Central memory CD8-positive, alpha-beta T cell (primary cell): ENCODE measurements at places on chromosomes 7 and 10.

DNA sequence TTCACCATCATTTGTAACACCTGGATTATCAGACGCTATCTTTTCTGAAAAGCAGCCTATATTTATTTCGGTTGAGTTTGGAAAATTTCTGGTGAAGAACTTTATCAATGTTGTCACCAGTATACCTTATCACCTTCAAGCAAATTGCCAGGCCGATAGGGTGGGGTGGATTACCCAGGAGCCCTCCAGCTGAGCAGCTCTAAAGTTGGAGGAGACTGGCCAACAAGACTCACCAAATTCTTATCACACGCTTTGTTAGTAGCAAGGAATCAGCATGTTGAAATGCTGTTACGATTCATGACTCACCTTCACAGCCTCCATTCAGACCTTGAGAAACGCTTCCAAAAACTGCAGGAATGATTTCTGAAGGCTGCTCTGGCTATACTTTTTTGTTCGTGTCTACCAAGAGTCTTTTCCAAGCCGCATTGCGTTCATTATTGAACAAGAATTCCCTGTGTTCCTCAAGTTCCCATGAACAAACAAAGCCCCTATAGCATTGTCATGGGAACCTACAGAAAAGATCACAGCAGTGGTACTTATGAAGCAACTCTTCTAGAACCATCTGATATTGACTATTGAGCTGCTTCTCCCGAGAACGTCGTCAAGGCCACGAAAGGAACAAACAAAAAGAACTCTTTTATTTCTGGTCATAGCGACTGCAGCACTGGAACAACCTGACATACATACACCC is 291.4 kb downstream of the SFMBT2 start:
- H3K27ac ChIP-seq, result peak overlapping the region; percentile 96
- H3K4me3 ChIP-seq, result no peak overlapping the region
- H3K36me3 ChIP-seq, result peaks cover 6% of the 10 kb centered on the region

DNA sequence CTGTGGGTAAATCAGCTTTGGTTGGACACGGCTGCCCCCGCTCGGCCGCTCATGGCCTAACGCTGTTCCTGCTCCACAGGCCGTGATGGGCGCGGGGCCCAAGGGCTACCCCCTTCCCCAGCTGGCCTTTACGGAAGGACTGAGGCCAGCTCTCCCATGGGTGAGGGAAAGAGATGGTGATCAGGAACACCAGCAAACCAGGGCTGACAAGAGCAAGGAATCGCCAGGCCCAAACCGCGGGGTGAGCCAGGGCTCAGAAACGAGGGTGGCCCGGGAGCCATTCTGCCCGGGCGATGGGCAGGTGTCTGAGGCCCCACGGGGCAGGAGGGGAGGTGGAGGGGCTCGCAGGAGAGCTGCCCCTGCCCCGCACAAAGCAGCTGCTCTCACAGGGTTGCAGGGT is 26.6 kb downstream of the GPER1 start:
- H3K27ac ChIP-seq, result no peak overlapping the region
- H3K27me3 ChIP-seq, result no peaks in the 10 kb centered on the region
- H3K36me3 ChIP-seq, result no peaks in the 10 kb centered on the region
- H3K4me1 ChIP-seq, result no peaks in the 10 kb centered on the region
- no peak overlapping the region for H3K4me3 ChIP-seq

DNA sequence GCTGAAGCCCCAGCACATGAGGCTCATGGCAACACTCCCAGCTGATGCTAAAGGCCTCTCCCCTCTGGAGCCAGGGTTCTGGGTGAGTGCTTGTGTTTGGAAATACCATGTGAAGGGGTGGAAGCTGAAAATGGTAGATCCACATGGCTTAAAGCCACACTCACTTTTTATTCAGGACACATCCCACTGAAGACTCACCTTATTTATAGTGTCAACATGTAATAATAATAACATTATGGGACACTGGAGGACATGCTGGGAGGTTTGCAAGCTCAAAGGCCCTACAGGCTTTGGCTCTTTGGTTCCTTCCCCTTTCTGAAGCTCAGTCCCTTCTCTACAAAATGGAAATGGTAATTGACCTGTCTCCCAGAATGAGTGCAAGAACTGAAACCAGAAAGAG is 318.0 kb downstream of the GRID1 start:
- H3K27me3 ChIP-seq, result no peaks in the 10 kb centered on the region
- no peak overlapping the region for H3K27ac ChIP-seq
- H3K4me3 ChIP-seq, result no peak overlapping the region
- peaks cover 24% of the 10 kb centered on the region for H3K4me1 ChIP-seq
- H3K36me3 ChIP-seq, result no peaks in the 10 kb centered on the region

GRCh38 chr7:44282601-44283171 is 42.7 kb downstream of the CAMK2B start:
- no peak for DNase-seq
- H3K27me3 ChIP-seq, result no peaks in the 10 kb centered on the region
- no peak overlapping the region for H3K4me3 ChIP-seq
- H3K36me3 ChIP-seq, result peaks cover 2% of the 10 kb centered on the region
- no peaks in the 10 kb centered on the region for H3K4me1 ChIP-seq

- H3K27ac ChIP-seq, result no peak overlapping the region
- no peaks in the 10 kb centered on the region for H3K27me3 ChIP-seq
- no peak for DNase-seq
Observed at GRCh38 chr7:69878591-69878990, 280.3 kb downstream of the AUTS2 start.

DNA sequence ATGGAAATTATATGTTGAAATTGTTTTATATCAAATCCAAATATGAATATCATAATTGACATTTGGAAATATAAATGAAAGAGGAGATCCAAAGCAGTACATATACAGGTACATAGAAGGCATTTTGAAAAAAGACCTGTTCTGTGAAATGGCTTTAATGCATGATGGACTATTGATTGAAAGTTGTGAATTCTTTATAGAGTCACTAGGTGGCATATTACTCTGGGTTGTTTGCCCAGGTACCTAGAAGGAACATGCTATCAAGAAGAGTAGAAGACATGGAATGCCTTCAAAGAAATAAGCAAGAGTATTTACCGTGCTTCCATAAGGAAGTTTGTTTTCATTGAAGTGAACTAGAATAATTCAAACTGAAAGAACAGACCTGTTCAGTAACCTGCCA is 160.0 kb upstream of the ANK3 start:
- H3K4me3 ChIP-seq, result no peak overlapping the region
- H3K36me3 ChIP-seq, result no peaks in the 10 kb centered on the region
- no peak overlapping the region for H3K27ac ChIP-seq

DNA sequence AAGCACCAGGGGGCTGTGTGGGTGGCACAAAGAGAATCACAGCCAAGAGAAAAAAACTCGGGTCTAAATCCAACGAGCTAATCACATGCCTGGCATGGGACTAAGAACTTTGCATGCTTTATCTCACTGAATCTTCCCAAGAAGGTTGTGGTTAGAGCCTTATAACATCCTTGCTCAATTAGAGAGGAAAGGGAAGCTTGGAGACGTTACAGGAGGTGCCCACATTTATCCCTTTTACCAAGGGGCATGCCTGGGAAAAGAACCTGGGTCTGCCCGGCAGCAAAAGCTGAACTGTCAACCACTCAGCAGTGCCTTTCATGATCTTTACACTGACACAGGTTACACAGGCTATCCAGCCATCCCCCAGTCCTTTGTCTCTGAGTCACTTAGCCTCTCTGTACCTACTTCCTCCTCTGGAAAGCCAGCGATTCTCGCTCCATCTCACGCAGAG is 190.1 kb downstream of the PRPF18 start:
- peaks cover 40% of the 10 kb centered on the region for H3K27me3 ChIP-seq
- DNase-seq, result no peak
- no peaks in the 10 kb centered on the region for H3K4me1 ChIP-seq
- peaks cover 3% of the 10 kb centered on the region for H3K36me3 ChIP-seq
- H3K4me3 ChIP-seq, result no peak overlapping the region

DNA sequence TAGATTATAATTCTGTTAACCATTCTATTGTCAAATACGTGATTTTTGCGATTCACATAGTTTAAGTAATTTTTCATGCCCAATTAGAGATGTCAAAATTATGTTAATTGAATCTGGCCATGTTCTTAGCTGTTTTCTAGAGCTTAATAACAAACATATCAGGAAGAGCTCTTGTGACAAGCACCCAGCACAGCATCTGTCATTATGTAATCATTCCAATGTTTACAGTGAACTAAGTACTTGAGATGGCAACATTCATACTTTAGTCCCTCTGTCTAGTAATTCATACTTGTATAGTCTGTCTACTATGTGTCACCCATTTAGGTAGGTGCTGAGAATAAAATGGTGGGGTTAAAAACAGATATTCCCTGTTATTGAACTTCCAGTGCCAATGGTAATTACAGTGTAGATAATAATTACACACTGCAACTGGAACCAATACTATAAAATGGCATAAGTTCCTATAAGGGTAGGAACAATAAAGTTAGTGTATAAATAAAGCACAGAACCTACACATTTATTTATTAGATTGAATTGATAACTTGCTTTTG is 55.2 kb downstream of the ZEB1 start:
- H3K36me3 ChIP-seq, result peaks cover 3% of the 10 kb centered on the region
- H3K4me1 ChIP-seq, result peaks cover 36% of the 10 kb centered on the region
- no peak overlapping the region for H3K4me3 ChIP-seq
- no peak for DNase-seq
- H3K27me3 ChIP-seq, result no peaks in the 10 kb centered on the region

GRCh38 chr10:91589658-91590035 is 43.2 kb downstream of the PPP1R3C start:
- peaks cover 65% of the 10 kb centered on the region for H3K27me3 ChIP-seq
- DNase-seq, result no peak
- no peak overlapping the region for H3K27ac ChIP-seq
- no peaks in the 10 kb centered on the region for H3K4me1 ChIP-seq

GRCh38 chr7:96084881-96085553 is 236.9 kb downstream of the SLC25A13 start:
- peaks cover 32% of the 10 kb centered on the region for H3K27me3 ChIP-seq
- no peak overlapping the region for H3K27ac ChIP-seq
- no peak for DNase-seq
- H3K4me1 ChIP-seq, result no peaks in the 10 kb centered on the region
- H3K4me3 ChIP-seq, result no peak overlapping the region

DNA sequence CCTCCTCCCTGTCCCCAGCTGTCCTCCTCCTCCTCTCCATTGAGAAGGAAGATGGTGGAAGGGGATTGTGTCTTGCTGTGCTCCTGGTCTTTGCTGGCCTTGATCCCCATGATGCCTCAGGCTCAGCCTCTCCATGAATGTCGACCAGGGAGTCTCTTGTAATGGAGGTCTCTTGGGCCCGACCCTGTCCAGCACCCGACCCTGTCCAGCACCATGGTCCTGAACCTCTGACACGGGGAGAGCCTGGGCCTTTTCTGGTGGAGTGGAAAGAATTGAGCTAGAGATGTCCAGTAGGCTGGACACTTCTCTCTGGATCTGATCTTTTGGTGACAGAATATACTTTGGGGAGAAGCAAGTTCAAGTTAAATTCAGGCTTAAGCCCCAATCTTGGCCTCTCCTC is 42.3 kb upstream of the HMX3 start:
- no peaks in the 10 kb centered on the region for H3K36me3 ChIP-seq
- H3K27me3 ChIP-seq, result peaks cover 54% of the 10 kb centered on the region
- no peak for DNase-seq
- H3K4me1 ChIP-seq, result no peaks in the 10 kb centered on the region

DNA sequence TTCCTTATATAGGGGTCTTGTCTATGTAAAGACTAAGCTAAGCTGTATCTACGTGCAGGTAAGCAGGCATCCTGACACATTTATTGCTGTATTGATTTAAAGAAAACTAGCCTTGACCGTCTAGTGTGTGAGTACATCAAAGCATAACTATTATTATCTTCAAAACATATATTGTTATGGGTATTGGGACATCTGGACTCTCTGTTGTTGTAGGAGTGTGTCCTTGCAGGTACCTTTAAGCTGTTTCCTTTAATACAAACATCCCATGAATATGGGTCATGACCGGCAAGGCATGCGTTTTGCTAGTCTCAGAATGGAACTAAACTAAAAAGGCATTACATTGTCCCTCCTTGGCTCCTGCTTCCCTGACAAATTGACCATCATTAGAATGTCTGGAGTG is 35.1 kb upstream of the AKR1E2 start:
- no peak overlapping the region for H3K4me3 ChIP-seq
- no peaks in the 10 kb centered on the region for H3K36me3 ChIP-seq
- H3K27me3 ChIP-seq, result peaks cover 33% of the 10 kb centered on the region
- DNase-seq, result no peak

- H3K4me1 ChIP-seq, result peaks cover 5% of the 10 kb centered on the region
- no peak overlapping the region for H3K27ac ChIP-seq
- H3K4me3 ChIP-seq, result no peak overlapping the region
- no peaks in the 10 kb centered on the region for H3K27me3 ChIP-seq
- no peak for DNase-seq
Observed at GRCh38 chr7:129746857-129747529, 135.5 kb downstream of the NRF1 start.

- peak overlapping the region; percentile 86 for H3K27ac ChIP-seq
- DNase-seq, result no peak
- peak overlapping the region; percentile 54 for H3K4me3 ChIP-seq
- H3K36me3 ChIP-seq, result peaks cover 9% of the 10 kb centered on the region
- H3K27me3 ChIP-seq, result no peaks in the 10 kb centered on the region
Observed at GRCh38 chr7:26155531-26156375, 3.8 kb downstream of the NFE2L3 start.

- H3K27ac ChIP-seq, result peak overlapping the region; percentile 67
- peaks cover 74% of the 10 kb centered on the region for H3K36me3 ChIP-seq
- no peak for DNase-seq
- H3K27me3 ChIP-seq, result no peaks in the 10 kb centered on the region
Observed at GRCh38 chr7:87170828-87171227, 18.6 kb downstream of the DMTF1 start.

- H3K27ac ChIP-seq, result no peak overlapping the region
- H3K4me3 ChIP-seq, result no peak overlapping the region
- no peaks in the 10 kb centered on the region for H3K4me1 ChIP-seq
- no peak for DNase-seq
Observed at GRCh38 chr10:31070025-31070424, 38.4 kb upstream of the ZNF438 start.

GRCh38 chr7:106234425-106234824 is 50.4 kb downstream of the NAMPT start:
- no peak for DNase-seq
- H3K27ac ChIP-seq, result no peak overlapping the region
- no peaks in the 10 kb centered on the region for H3K4me1 ChIP-seq
- no peak overlapping the region for H3K4me3 ChIP-seq
- H3K36me3 ChIP-seq, result peaks cover 1% of the 10 kb centered on the region

- no peak for DNase-seq
- H3K4me3 ChIP-seq, result no peak overlapping the region
- no peaks in the 10 kb centered on the region for H3K36me3 ChIP-seq
- no peaks in the 10 kb centered on the region for H3K4me1 ChIP-seq
- no peak overlapping the region for H3K27ac ChIP-seq
Observed at GRCh38 chr7:51973939-51974338, 657.3 kb upstream of the COBL start.

DNA sequence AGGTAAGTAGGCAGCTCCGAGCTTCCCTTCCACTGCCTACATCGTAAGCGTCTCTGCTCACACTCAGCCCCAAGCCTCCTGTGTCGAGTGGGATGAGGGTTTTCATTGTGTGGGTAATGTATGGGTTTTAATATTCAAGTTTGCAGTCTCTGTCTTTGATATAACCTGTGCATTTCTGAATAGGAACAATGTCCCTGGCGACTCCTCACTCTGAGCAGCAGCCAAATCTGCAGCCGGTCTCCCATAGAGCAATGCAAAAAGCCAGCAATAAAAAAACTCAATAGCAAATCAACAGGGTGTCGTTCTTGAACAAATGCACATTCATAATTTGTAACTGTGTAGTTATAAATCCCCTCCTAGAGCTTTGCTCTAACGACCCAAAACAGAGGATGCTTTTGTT is 33.4 kb downstream of the PPP1R17 start:
- DNase-seq, result no peak
- no peaks in the 10 kb centered on the region for H3K27me3 ChIP-seq
- no peaks in the 10 kb centered on the region for H3K36me3 ChIP-seq
- H3K4me1 ChIP-seq, result no peaks in the 10 kb centered on the region
- no peak overlapping the region for H3K4me3 ChIP-seq

GRCh38 chr7:8228766-8229674 is 32.9 kb downstream of the ICA1 start:
- peaks cover 41% of the 10 kb centered on the region for H3K27me3 ChIP-seq
- no peak for DNase-seq
- peaks cover 3% of the 10 kb centered on the region for H3K36me3 ChIP-seq
- H3K4me3 ChIP-seq, result no peak overlapping the region
- no peaks in the 10 kb centered on the region for H3K4me1 ChIP-seq
